ENCODE measurements at places on chromosomes 11 and 22. TPM values are rescaled to one million over a fixed set of nuclear protein-coding genes. Genes with fewer than 3 reads are reported as not detected.

Gene POLR2F
- 131 TPM for total RNA-seq

Gene APOBEC3B
- total RNA-seq = 28.4 TPM

Gene SLC22A12
- total RNA-seq = not detected

Gene SLC29A2
- 8.0 TPM for total RNA-seq

Gene SPDYC
- total RNA-seq = not detected

Gene MRGPRX4
- total RNA-seq = not detected

All from A549 treated with Hydrocortisone at 1 μM for 4 hours (cell line).